ENCODE measurements at places on chromosomes 7 and 10.

DNA sequence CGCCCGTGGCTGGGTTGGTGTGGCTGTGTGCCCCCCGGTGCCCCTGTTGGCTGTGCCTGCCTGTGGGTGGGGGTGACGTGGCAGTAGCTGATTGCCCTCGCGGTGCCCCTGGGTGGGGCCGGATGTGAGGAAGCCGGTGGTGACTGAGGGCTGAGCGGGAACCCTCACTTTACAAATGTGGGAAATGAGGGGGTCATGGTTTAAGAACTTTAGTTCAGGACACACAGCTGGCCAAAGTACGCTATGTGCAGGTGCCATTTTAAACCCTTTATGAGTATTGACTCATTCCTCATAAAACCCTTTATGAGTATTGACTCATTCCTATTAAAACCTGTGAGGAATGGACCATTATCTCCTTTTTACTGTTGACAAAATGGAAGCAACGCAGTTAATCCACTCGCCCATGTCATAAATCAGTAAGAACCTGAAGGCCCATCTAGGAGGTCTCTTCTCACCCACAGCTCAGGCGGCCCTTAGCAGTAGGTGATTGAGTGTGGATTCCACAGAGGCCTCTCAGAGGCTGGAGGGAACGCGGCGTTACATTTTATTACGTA, 290.1 kb upstream of the COBL start:
- DNase-seq, result no peak

DNA sequence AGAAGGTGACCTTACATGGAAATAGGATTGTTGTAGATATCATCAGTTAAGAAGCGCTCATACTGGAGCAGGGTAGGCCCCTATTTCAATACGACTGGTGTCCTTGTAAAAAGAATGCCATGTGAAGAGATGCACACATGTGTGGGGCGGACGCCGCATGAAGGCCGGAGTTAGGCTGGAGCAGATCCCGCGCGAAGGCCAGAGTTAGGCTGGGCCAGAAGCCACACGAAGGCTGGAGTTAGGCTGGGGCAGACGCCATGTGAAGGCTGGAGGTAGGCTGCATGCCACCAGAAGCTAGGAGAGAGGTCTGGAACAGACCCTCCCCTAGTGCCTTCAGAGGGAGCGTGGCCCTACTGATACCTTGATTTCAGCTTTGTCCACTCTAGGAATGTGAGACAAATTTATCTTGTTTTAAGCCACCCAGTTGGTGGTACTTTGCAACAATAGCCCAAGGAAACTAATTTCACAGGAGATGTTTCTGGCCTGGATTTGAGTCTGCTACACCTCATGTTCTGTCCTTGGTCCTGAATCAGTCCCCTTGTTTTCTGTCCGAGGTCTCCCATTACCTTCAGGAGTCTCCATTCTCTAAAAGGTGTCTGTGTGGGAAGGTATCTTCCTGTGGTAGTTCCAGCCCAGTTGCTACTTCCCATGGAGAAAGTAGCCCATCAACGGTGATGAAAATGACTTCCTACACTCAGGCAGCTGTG, 585.8 kb downstream of the LRMDA start:
- no peak for DNase-seq

GRCh38 chr10:126953886-126954285, 48.7 kb downstream of the DOCK1 start:
- no peak for DNase-seq

DNA sequence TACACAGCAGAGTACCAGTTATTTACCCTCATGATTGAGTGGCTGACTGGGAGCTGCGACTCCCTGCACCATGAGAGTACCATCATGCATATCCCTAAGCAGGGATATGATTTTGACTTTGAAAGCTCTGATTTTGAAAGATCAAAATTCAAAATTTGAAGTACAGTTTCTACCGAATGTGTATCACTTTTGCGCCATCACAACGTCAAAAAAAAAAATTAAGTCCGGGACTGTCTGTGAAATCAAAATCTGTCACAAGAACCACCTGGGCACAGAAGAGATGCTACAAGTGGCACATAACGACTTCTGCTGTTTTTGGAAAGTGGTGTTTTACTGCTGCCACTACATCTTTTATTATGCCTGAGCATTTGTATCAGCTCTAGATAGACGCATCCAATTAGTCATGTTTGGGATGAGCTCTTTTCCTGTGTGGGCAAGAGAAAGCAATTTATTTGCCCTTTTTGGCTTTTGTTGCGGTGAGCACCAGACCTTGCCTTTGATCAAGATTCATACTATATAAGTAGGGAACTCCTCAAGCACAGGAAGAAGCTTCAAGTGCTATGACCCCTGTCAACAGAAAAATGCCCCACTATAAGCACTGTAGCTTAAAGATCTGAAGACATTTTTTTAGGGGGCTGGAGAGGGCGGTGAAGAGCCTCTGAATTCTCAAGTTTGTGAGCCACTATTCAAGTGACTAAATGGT, 10.7 kb downstream of the MTPN start:
- peak; percentile 62 for DNase-seq

GRCh38 chr10:14567421-14567820, 207.3 kb downstream of the FAM107B start:
- DNase-seq, result no peak

DNA sequence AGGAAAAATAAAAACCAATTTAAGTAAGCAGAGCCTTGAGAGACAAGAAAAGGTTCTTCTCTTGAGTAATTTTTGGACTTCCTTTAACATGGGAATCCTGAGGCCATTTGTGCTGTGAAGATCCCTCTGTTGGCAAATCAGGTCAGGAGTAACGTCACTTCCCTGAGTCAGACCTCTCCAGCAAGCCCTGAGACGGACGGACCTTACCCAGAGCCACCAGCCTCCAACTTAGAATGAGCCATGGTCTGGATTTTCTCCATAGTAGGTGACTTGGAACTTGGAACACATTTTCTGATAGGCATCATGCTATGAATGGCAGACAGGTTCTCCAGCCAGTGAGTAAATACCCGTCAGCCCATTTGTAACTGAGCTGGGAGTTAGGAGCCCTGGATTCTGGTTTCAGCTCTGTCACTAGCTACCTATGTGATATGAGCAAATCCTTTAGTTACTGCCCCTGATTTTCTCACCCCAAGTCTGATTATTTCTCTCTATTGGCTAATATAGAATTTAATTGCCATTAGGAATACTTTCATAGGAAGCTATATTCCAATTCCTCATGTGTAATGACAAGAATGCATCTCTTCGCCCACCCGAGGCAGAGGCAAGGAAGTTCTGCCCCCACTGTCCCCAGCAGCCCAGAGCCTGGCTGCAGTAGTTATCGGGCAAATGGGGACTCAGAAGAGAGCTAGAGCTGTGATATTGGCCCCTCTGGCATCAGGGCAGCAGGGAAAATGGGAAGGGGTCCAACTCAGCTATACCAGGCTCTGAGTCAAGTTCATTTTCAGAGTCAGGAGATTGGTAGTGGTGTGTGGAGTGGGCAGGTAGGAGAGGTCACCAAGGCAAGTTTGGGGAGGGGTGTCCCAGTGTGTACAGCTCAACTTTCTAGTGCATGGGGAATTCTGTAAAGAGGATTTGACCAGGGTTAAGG, 153.7 kb upstream of the AGK start:
- no peak for DNase-seq

DNA sequence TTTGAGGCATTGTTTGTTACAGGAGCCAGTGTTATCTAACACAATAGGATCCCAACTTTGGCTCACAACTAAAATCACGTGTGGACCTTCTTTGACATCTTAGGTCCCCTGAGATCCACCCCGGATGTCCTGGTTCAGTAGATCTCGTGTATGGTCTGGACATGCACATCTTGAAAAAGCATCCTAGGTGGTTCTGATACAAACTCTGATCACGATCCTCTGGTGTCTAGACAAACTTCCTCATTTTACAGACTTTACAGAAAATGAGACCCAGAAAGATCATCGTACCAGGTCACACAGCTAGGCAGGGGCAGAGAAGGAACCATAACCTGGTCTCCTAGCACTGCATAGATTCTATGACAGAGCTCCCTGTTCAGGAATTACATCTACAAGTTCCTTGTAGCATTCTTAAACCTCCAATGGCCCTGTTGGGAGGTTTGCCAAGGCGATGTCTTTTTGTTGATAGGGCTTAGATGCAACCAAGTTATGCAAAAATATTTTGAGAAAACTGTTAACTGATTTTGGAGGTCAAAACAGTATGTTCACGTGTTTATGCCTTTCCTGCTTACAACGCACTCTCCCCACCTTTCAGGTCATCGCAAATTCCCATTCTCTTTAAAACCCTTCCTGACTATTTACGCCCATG, 30.8 kb upstream of the CHST15 start:
- DNase-seq, result no peak

GRCh38 chr10:117004227-117005025, 561 bp downstream of the SHTN1 start:
- no peak for DNase-seq

GRCh38 chr7:87445897-87446296, 29.6 kb downstream of the ABCB4 start:
- no peak for DNase-seq

- DNase-seq, result no peak
Observed at GRCh38 chr7:29420011-29420410, 143.6 kb upstream of the PRR15 start.

- DNase-seq, result peak; percentile 19
Observed at GRCh38 chr7:85178531-85179298, 8.1 kb downstream of the SEMA3D start.

GRCh38 chr7:156458011-156458410, 182.6 kb upstream of the RNF32 start:
- DNase-seq, result no peak

- DNase-seq, result no peak
Observed at GRCh38 chr7:96695581-96695980, 14.1 kb downstream of the SEM1 start.

DNA sequence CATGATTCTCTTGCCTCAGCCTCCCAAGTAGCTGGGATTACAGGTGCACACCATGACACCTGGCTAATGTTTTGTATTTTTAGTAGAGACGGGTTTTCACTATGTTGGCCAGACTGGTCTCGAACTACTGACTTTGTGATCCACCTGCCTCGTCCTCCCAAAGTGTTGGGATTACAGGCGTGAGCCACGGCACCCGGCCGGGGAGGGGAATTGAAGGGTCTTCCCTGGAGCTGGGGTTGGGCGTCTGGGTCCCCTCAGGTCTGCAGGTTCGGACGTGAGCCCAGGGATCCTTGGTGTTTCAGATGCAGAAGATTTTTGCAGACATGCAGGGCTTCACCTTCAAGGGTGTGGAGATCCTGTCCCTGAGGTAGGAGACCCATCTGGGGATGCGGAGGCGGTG, 6.0 kb upstream of the MUC12 start:
- no peak for DNase-seq

DNA sequence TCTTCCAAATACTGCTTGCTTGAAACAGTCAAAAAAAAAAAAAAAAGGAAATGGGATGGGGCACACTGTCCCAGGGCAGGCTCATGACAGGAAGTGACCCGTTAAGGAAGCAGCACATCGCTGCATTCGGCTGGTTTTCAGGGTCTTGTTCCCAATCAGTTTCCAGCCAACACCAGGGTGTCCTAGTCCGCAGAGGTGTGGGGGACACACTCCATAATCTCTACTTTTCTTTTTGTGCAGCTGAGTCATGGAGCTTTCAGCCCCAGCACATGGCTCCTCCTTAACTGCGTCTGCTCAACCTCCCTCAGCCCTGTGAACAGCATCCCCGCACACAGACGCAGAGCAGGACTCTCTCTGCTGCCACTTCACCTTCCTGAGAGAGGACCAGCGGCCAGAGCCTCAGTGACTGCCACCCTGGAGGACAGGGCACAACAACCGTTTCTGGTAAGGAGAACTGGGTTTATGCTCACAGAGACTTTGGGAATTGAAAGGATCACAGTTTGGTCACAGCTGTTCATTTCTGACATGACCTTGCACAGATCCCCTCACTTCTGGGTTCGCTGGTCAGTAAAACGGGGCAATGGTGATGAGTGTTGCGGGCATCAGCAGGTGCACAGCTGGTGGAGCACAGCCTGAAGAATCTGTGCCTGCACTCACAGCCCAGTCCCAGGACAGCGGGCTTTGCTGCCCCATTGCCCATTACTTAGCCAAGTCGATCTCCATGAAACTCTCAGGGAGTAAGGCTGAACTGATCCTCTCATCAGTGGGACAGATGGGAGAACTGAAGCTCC, at the start of gene GIMAP5:
Gene GIMAP5 (plus strand): TSS at position 154 of the 791 bp plus-strand sequence. CDS start 3,467 bp downstream, outside the sequence.
- no peak for DNase-seq

DNA sequence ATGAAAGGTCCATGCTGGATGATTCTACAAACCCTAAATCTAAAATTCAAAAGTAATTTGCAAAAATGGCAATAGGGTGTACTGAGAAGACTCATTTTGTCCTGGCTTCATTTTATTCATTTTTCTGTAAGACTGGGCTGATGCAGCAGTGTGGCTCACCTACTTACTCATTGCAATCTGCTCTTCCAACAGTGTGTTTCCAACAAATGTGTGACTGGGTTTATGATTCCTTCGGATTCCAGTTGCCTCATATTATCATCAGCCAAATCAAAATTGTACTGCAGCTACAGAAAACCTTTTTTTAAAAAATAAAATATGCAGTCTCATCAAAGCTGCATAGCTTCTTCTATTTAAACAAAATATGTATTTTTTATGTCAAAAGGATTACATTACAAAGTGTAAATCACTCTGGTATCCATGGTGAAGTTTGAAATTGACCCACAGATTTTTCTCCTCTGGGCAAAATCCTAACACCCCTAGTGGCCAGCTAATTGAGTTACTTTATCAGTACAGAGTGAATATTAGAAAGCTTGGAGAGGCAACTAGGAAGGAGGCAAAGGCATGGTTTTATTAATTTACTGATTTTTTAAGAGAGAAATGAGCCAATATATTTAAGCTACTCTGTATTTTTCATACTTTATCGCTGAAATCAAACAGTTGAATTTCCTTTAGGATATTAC, 390.3 kb downstream of the MAGI2 start:
- DNase-seq, result no peak

GRCh38 chr7:2076649-2077064, 156.1 kb downstream of the MAD1L1 start:
- no peak for DNase-seq

GRCh38 chr10:5551531-5552375, 27.0 kb downstream of the CALML3 start:
- DNase-seq, result no peak

DNA sequence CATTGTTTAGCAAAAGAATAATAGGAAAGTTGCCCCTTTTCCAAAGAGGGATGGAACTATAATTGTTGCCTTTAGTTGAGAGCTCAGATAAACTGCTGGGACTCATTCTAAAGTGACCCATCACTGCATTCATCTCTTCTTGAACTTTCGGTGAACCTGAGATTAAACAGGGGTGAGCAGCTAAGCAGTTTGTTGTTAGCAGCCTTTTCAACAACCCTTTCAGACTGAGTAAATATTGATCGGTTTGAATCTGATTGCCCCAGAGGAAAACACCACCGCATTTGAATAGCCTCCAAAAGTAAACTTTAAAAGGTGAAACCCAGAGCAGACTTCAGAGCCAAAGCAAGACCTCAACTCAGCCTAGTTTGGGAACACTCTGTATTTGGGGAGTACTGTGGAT, 4.7 kb downstream of the HOXA1 start:
- DNase-seq, result peak; percentile 68

GRCh38 chr7:128910569-128910945, at the start of gene KCP:
Gene KCP, minus strand, starts transcription at chr7:128910709. Its CDS starts 33 bp downstream, at chr7:128910676.
- no peak for DNase-seq

- DNase-seq, result no peak
Observed at GRCh38 chr10:4144817-4145216, 359.8 kb upstream of the KLF6 start.

- no peak for DNase-seq
Observed at GRCh38 chr10:110777017-110777416, 94.7 kb upstream of the PDCD4 start.

Measured in NCI-H1417 (cell line).